ENCODE measurements at places on chromosomes 11 and 22.

- DNase-seq, result no peak
Observed at GRCh38 chr11:75841739-75842138, 26.7 kb downstream of the UVRAG start.

DNA sequence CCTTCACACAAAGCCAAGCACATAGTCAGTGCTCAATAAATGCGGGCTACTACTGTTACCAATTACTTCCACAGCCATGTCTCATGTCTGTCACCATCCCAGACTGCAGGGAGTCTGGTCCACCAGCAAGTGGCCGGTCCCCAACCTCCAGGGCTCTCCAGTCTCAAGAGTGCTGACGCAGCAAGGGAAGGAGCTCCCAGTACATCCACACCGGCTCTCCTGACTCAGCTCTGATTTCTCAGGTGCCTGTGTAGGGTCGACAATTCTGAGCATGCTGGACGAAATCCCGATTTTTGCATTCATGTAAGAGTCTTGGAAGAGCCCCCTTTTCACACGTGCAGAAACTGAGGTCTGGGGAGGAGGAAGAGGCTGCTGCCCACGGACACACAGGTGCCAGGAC lies 10.3 kb upstream of the NEFH start:
- no peak for DNase-seq

DNA sequence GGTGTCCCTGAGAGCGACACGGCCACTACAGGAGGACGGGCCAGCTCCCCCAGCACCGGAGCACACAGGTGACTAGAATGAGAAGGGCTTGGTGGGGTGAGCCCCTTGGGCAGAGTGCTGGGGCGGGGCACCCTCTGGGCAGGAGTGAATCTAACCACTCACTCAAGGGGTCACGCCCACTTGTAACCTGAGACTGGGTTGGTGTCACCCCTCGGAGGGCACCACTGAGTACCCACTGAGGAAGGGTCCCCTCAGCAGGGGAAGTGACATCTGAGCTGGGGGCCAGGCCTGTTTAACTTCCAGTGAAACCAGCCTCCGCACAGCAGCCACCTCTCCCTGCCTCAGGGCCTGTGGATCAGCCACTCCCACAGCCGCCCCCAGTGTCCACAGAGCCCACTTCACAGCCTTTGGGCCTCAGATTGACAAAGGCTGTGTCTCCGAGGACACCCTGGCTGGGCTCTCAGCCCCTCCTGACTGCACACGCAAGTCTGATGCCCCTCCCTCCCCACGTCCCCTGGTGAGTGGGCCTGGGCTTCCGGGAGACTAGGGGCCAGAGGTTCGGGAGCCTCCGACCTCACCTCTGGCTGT lies 5.6 kb downstream of the GATD1 start:
- no peak for DNase-seq

DNA sequence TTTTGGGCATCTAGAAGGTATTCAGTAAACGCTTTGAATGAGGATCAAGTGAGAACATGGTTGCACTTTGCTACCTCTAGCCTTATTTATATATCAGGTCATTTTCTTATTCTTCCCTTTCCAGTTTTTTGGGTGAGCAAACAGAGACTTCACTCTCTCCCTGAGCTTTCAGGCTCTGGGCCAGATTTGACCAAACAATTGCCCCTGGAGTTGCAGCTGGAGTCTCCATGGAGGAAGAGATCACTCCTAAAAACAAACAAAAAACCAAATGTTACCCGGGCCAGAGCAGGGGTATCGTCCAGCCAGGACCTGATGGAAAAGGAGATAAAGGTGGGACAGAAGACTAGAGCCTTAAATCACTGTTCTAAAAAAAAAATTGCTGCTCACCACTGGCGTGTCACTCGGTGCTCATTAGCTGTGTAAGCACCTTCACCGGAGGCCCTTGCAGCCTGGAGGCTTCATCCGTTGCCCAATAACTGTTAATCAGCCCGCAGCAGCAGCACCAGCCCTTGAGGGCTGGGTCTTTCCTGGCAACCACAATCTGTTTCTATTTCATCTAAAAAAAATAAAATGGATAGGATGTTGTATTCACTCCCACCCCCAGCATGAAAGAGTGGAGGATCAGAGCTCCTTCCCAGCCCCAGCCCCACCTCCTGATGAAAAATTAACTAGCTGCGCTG lies 125.0 kb downstream of the PKNOX2 start:
- no peak for DNase-seq

GRCh38 chr11:58070585-58070984 lies 39.8 kb downstream of the OR6Q1 start:
- DNase-seq, result no peak

Measured in activated T-helper 1 cell treated with anti-CD3 and anti-CD28 coated beads, Interleukin-2, amount 50 U/mL, for 16 hours (primary cell).